Right lobe of liver (tissue), 6 donors: ENCODE measurements at places on chromosomes 16 and 17. TPM values are rescaled to one million over a fixed set of nuclear protein-coding genes. Genes with fewer than 3 reads are reported as not detected.

Gene WNK4
- total RNA-seq: not detected

GRCh38 chr17:59642565-59642964, 22.9 kb downstream of the CLTC start:
- DNase-seq: no peak

DNA sequence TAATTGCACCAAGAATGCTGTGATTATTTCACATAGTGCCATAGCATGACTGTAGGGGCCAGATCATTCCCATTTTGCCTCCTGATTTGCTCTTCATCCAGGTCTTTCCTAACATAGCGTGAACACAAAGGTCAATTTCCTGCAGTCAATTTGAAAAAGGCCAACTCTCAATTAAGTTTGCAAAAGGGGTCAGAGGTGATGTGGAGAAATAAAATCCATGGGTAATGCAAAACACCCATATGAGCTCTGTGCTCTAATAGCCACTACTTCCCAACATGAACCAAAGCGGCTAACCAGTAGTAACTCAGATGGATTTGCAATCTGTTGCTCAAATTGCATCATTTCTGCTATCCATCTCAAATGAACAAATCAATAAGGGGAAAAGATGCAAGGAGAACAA, 275.5 kb upstream of the SOX9 start:
- no peak for DNase-seq

DNA sequence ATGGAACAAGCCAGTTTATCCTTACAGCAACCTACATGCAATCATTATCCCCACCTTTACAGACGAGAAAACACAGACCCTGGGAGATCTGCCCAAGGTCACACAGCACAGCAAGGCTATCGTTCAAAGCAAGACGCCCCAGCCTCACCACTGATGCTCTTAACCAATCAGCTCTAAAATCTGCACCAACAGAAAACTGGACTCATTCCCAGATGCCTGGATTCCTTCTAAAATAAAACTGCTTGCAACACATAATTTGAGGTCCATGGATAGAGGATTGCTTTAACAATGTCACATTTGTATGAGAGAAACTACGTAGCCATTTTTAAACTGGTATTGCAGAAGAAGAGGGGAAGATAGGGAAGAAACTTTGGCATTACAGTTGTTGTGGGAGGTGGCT, 6.8 kb downstream of the COTL1 start:
- no peak for DNase-seq

- DNase-seq: no peak
Measured at GRCh38 chr17:76354747-76355310, 1.1 kb upstream of the PRPSAP1 start.

Gene NLGN2
- 3.0 TPM for total RNA-seq

Gene OR1A1
- not detected for total RNA-seq

DNA sequence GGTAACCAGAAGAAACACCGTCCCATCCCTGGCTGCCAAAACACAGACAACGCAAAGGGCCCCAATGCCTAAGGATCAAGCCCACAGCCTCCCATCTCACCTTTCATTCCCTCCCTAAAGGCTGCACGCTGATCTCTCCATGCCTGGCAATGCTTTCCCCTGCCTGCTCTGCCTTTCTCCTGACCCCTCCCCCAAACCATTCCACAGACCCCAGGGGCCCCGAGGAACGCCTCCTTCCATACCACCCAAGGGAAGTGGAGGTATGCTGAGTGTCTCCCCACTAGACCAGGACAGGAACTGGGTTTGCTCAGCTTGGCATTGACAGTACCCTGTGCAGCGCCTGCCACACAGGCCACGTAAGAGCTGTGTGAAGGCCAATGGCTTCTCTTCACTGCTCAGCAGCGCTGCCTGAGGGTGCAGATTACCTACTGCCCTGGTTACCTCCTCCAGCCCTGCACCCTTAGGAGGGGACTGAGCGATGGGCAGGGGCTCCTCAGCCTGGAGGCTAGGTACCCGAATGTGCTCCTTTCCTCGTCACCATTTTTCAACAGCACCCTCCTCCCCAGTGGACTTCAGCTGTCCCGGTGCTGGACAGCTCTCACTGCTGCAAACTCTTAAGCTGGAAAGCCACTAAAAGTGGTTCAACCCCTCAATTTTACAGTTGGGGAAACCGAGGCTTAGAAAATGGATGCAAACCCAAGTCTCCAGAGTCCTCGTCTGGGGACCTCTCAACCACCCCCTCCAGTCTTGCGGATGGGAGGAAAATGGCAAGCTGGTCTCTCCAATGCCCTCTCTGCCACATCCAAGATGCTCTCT, 45.0 kb downstream of the SRCIN1 start:
- no peak for DNase-seq

DNA sequence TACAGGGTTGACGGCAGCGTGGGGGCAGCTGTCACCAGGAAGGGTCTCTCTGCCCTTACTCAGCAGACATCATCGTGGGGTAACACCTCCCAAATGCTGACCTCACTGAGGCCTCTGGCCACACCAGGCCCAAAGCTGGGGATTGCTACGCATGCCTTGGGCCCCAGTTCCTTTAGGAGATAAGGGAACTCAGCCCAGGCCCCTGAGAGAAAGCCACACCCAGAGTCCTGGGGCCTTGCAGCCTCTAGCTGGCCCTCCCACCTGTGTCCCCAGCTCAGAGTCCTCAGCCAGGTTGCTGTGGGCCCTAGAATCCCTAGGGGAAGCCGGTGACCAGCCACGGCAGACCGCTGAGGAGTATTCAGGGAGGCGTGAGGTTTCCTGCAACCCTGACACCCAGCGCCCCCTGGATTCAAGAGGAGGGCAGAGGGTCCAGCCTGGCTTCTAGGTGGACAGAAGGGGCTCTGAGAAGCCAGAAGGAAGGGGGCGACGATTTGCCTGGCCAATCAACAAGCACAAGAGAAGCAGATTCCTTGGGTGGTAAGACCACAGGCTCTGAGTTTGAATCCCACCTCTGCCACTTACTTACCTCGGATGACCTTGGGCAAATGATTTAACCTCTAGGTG, 10.3 kb upstream of the GINS2 start:
- no peak for DNase-seq

Gene ERCC4
- 7.3 TPM for total RNA-seq

DNA sequence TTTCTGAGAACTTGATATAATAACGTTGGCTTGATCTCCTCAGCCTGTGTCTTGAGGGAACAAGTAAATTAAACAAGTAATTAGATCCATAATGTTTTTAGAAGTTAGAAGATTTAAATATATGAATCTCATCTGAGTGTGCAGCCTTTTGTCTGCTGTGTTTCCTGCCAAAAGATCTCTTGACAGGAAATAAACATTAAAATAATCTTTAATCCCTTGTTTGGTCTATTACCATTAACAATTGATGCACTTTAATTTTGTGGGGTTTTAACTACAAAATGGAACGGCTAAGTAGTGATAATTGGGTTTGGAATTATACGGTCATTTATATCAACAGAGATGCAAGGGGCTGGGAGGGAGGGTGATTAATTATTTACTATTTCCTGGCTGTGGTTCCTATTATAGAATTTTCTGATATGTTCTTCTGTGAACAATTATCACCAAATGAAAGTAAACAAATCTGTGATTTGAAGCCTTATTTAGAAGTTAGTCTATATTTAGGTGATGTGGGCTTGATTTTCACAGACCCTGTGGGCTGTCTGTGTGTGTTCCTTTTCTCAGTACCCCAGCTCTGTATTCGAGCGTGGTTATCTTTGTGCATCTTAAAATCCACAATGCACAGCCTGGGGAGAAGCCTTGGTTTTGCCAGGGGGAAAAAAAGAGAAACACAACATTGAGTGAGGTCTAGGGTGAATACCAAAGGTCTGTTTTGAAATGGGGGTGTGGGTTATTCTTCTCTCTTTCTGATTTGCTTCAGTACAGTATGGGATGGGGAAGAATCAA, 556.1 kb downstream of the WWOX start:
- no peak for DNase-seq

GRCh38 chr17:2797226-2797625, 988 bp downstream of the RAP1GAP2 start:
- no peak for DNase-seq

- no peak for DNase-seq
Measured at GRCh38 chr17:79154951-79155585, 80.4 kb downstream of the ENGASE start.

DNA sequence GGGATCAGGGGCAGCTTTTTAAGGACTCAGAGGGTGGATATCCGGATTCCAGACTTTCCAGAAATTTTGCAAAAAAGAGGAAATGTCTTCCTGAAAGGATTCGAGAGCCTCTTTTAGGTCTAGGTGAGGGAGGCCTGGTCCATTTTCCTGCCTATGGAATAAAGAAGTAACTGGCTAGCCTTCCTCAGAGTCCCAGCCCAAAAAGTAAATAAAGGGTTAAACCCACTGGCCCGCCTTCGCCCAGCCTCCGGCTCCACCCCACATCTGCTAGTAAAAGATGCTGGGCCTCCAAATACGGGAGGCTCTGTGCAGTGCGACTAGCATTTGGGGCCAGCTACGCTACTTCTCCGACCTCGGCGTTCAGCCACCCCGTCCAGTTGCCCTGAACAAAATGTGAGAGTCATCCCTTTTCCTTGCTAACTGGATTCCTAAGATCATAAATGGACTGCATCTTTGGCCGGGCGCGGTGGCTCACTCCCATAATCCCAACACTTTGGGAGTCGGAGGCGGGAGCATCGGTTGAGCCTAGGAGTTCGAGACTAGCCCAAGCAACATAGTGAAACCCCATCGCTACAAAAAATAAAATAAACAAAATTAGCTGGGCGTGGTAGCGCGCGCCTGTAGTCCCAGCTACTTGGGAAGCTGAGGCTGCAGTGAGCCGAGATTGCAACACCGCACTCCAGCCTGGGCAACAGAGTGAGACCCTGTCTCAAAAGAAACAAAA, 824 bp upstream of the MPP2 start:
- no peak for DNase-seq

GRCh38 chr17:8791910-8792270, 7.3 kb downstream of the MFSD6L start:
- no peak for DNase-seq

- no peak for DNase-seq
Measured at GRCh38 chr16:87463722-87464690, 28.8 kb downstream of the ZCCHC14 start.

- no peak for DNase-seq
Measured at GRCh38 chr16:67529582-67530012, 968 bp downstream of the RIPOR1 start.

- no peak for DNase-seq
Measured at GRCh38 chr17:3864534-3864933, 18.5 kb upstream of the NCBP3 start.

- no peak for DNase-seq
Measured at GRCh38 chr16:19605701-19606100, 50.2 kb downstream of the VPS35L start.

GRCh38 chr17:81012574-81013447, 21.2 kb downstream of the CHMP6 start:
- no peak for DNase-seq

Gene WDR45B
- 34.9 TPM for total RNA-seq

DNA sequence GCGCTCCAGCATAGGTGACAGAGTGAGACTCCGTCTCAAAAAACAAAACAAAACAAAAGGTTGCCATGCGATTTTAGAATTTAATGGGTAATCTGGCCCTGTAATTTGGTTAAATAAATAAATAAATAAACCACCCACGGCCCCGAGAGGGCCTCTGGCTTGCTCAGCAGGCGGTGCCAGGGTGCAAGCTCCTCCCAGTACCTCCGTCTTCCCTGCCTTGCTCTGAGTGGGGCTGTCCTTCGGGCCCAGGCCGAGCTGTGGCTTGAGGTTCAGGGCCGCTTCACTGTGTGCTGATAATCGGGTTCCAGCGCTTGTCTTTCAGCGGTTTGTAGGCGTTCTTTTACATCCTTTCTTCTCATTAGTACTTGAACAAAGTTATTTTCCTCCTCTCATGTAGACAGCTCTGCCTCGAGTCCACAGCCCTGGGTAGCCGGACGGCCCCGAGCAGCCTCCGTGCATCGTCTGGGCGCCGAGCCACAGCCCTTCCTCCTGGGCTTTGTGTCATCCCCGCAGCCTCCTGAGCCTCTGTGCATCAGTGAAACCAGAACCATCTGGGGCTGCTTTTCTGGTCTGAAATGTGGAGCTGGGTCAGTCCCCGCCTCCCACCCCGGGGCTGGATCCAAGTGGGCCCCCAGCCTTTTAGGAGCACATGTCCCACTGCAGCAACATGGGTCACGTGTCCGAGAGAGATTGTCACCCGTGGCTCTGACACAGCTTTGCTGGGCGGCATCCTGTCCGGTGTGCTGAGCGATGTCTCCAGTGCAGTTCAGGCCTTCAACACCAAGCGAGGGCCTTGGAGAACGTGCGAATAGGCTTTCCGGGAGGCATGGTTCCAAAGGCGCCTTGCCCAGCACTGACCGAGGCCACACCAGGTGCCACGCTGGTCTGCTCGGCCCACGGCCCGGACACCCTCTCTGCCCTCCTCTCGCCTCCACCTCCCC, 157.4 kb upstream of the CHMP6 start:
- DNase-seq: no peak

GRCh38 chr16:84486126-84486525, 18.3 kb downstream of the MEAK7 start:
- no peak for DNase-seq

Gene KRT28
- total RNA-seq: not detected

DNA sequence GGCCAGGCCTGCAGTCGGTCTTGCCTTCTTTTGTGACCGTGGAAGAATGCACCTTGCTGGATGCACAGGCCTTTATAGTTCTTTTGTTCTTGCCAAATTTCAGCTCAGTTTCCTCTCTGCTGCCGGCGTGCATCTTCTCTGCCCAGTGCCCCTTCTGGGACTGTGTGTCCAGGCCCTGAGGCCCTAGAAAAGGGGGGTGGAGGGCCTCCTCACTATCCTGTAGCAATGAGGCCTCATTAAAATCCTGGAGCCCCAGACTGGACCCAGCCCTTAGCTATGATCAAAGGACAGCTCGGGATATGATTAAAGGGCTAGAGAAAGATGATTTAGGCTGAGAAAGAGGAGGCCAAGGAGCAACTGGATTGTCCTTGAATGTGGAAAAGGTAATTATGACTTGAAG, 229.8 kb downstream of the SEC14L1 start:
- DNase-seq: peak; percentile 4

Gene CD300A
- total RNA-seq: 4.8 TPM

DNA sequence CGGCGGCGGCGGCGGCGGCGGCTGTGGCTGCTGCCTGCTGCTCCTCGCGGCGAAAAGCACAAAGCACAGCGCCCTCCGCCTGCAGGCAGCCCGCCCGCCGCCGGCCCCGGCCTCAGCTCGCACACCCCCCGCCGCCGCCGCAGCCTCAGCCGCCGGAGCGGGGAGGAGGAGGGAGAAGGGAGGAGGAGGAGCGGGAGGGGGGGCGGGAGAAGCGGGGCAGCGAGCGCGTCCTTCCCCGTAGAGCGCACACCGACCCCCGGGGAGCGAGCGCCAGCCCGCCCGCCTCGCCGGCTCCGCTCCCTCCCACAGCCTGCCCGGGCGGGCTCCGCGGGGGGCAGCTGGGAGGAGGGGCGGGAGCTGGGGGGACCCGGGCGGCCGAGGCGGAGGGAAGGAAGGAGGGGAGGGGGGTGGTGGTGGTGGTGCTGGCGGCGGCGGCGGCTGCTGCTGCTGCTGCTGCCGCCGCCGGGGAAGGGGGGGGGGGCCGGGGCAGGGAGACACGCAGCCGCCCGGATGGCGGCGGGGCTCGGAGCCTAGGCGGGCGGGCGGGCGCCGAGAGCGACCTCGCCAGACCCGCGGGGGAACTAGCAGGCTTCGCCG, at the start of gene UBTF:
UBTF (minus strand) TSS at position 60 of the 597 bp plus-strand sequence. CDS start 1,446 bp downstream, outside the sequence.
- peak; percentile 73 for DNase-seq

- DNase-seq: no peak
Measured at GRCh38 chr17:11582217-11582616, 16.1 kb upstream of the DNAH9 start.

Gene TLCD3B
- not detected for total RNA-seq

Gene SSTR5
- not detected for total RNA-seq

Gene CCL2
- total RNA-seq: 0.66 TPM

GRCh38 chr16:13306161-13306995, 405.0 kb downstream of the SHISA9 start:
- DNase-seq: no peak
